Pancreas (tissue), 10 donors: ENCODE measurements at places on chromosomes 2 and 18. TPM values are rescaled to one million over a fixed set of nuclear protein-coding genes. Genes with fewer than 3 reads are reported as not detected.
A peak's percentile ranks its signal among the peaks of the same experiment; 100 is the strongest.

DNA sequence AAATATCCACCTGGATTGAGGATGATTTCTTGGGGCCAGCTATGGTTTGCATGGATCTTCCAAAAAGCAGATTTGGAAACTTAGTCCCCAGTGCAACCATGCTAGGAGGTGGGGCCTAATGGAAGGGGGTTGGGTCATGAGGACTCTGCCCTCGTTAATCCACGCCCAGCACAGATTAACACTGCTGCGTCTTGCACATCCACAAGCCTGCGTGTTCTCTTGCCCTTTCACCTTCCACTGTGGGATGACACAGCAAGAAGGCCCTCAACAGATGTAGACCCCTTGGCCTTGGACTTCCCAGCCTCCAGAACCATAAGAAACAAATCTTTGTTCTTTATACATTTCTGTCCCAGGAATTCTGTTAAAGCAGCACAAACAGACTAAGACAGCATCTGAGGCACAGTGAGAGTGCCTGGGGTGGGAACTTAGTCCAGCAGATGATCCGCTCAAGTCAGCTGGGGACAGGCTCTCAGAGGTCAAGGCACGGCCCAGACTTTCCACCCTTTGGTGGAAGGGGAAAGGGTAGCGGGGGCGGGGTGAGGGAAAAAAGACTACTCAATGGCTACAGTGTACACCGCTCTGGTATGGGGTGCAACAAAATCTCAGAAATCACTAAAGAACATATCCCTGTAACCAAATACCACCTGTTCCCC, 2.4 kb downstream of the RAB17 start:
- DNase-seq = peak; percentile 37

DNA sequence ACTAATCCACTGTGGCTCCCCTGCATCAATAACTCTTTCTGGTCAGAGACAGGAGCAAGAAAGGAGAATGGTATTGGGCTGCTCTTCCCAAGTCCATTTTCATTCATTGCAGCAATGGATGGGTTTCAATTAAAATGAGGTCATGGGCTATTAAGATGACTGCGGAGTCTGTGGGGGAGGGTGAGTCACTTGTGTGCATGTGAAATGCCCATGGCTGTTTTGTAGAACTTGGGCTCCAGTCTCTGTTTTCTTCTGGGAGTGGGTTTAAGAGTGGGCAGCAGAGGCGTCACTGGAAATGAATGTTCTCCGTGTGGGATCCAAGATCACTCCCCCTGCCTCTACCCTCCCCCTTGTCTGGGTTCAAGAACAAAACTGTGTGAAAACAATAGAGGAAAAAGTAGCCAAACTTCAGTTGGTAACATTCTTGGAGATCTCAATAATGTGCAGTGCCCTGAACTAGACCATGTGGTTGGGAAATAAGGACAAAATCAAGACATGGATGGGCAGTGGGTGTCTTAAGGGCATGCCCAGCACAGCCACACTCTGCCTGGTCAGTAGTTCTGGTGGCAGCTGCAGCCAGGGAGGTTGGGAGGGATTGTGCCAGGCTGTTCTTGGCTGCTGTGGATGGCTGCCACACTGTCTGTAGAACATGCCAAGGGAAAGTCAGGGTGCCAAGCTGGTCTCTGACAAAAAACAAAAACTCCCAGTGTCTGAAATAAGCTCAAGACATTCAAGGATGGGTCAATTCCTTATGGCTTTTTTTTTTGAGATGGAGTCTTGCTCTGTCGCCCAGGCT, 68.2 kb upstream of the CXCR4 start:
- DNase-seq = no peak

GRCh38 chr2:212147921-212148513, 390.6 kb downstream of the ERBB4 start:
- no peak for DNase-seq

DNA sequence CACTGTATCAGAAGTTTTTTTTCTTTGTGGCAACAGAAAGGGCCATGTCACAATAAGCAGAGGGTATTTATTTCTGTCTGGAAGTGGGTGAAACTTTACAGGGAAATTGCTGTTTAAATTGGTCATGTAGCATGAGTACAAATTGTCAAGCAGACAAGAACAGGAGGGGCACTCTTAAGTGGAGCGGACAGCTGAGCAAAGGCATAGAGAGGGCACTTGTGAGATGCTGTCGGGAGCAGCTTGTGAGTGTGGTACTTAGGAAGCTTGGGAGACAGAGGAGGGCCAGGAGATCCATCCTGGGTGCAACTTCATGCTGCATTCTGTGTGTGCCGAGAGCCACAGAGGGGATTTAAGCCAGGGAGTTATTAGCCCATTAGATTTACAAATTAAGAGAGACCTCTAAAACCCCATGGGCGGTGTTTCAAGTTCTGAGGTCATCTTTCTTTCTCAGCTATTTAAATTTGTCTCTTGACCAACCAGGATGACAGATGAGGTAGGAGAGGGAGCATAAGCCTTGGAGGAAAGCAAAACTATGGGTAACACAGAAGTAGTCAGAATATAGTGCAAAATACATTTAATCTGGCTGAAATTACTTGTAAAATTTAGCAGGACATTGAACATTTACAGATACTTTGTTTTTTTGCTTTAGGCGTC, 30.4 kb downstream of the INPP4A start:
- no peak for DNase-seq

DNA sequence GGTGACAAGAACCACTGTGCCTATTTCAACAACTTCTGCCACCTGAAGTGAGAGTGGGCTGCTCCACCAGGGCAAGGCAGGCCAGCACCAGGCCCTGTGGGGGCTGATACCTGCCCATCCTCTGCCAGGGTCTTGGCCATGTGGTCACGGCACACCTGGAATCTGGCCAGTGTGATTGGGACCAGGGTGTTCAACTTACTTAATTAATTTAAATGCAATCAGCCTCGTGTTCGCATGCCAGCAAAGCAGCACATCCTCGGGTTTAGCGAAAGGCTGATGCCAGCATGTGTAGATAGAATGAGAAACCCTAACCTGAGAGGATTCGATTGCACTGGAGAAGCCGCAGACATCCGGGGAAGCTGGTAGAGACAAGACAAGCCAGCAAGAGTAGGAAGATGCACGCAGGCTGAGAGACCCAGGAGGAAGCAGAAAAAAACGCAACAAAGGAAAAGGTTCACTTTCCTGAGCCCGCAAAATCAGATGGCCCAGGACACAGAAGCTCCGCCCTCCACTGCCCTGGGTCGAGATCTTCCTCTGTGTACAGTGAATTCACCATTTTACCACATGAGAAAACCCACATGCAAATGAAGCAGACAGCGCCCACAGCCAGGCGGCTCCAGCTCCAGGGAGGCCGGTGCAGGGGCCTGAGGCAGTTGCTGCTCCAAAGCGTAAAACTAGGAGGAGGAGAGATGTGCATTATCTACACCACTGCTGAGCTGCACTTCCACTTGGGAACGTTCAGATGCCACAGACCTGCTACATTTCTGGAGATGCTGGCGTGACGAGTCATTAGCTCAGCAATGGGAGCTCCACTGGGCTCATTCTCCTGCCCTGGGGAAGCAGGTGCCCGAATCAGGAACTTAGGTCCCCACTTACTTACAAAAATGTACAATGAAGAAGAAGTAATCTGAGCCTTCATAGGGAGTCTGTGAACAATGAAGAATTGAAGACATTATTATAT, 92.1 kb downstream of the TMEM18 start:
- no peak for DNase-seq

Gene XDH
- 0.66 TPM for polyA plus RNA-seq

- DNase-seq = no peak
These were observed 866 bp upstream of the SF3B6 start for GRCh38 chr2:24076849-24077534.

Gene CRYBA2
- 314 TPM for polyA plus RNA-seq

DNA sequence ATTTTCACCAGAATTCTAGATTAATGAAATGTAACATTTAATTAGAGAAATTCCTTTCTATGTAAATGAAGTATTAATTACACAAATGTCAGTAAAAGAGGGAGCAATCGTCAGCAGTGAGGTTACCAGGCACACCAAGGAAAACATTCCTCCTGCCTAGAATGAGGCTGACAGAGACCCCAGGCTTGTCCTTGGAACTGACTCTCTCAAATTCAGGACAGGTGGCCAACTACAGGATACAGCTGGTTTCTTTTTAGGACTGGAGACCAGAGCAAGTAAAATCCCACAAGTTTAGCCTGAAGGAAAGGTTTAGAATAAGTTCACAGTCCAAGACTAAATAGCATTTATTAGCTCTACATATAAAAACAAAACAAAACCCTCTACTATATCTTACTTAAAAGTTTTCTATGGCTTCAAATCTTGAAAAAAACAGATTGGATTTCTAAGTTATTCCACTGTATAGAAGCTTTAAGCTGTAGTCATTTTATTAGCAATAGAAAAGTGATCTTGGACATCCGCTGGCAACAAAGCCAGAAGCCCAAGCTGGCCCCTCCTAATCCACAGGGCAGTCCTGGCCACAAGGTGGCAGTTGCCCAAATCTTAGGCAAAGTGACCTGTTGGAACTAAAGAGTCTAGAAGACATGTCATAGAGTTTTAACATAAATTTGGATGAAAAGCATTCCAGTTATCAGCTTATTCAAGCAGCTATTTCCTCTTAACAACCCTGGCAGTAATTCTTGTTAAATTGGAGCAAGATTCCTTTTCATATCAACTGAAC, 81.0 kb downstream of the SP3 start:
- DNase-seq = peak; percentile 64

Gene ITGA4
- polyA plus RNA-seq = 0.15 TPM

Gene CRYGC
- not detected for polyA plus RNA-seq

Gene FIGN
- 1.5 TPM for polyA plus RNA-seq

Gene POTEC
- polyA plus RNA-seq = 0.04 TPM

DNA sequence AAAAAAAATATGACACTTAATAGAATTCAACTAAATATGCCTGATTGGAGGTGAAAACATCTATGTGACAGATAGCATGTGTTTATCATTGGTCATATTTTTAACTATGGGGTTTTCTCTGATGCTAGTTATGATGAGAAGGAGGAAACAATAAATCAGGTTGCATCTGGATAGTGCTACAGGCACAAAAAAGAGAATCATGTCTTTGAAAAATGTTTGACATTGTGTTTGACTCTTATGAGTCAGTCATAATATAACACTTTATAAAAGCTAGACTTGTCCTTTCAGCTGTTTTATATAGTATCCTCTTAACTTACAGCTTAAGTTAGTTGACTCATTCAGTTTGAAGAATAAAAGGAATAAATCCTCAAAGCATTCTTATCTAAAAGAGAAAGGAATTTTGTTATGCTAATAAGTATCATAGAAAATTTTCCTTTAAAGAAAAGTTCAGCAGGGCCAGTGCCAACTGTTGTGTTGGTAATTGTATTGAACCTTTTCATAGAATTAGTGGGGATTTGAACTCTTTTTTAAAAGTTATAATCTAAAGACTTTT, 78.4 kb upstream of the UBXN4 start:
- no peak for DNase-seq

Gene ARHGEF4
- polyA plus RNA-seq = 31.6 TPM

Gene CD28
- not detected for polyA plus RNA-seq

GRCh38 chr2:190060626-190061025, 1.9 kb downstream of the MSTN start:
- DNase-seq = no peak

Gene TYMS
- 1.9 TPM for polyA plus RNA-seq

DNA sequence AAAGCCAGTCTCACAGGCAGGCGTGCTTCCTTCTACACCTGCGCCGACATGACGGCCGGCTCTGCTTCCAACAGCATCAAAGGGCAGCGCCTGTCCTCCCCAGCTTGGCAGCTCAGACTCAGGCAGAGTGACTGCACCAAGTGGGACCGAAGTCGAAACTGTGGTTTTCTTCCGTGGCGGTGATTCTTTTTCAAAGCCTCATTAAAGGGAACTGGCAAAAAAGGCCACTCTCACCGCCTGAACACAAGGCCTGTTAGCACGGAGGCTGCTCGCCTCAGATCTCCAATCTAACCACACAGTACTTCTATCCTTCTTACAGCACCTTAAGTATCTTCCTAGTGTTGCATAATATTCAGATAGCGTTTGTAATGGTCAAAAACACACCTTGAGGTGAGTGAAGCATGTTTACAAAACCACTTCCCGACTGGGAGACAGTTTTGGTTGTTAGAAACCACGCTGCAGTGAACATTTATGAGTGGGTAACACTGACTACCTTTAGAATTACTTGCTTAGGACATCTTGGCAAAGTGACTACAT, 236.4 kb downstream of the HDAC4 start:
- no peak for DNase-seq

DNA sequence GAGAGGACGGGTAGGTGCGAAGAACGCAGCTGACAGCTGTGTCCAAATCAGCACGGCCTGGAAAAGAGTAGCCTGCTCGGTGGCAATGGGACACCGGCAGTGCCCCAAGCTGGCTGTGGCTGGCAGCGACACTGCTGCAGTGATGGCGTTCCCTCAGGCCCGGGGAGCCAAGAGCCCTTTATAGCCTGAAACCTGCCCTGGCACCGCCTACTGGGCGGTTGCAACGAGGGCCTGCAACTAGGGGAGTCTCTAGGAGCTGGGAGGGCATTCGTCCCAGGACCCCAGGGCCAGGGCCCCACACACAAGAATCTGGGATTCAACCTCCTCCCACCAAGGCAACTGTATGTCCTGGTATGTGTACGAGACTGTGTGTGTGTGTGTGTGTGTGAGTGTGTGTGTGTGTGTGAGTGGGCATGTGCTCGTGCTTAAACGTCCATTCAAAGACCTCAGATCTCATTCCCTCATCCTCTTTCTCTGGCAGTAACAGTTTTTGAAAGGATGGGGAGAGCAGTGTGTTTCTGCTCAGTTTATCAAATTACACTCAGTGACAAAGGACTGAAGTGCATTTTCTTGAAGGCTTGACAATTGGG, 6.8 kb upstream of the CYP26B1 start:
- no peak for DNase-seq
